ENCODE measurements at places on chromosomes 13 and 19. TPM values are rescaled to one million over a fixed set of nuclear protein-coding genes. Genes with fewer than 3 reads are reported as not detected.

Gene FBXO27
- not detected for total RNA-seq

Gene TPP2
- total RNA-seq, result 105 TPM

Gene ZNF30
- total RNA-seq, result 6.2 TPM

Gene NUMBL
- 5.3 TPM for total RNA-seq

Gene KLK12
- total RNA-seq, result not detected

Gene SYT3
- total RNA-seq, result not detected

Gene CALR3
- total RNA-seq, result not detected

Gene CDX2
- total RNA-seq, result not detected

Gene LIN37
- 13.0 TPM for total RNA-seq

Gene MBD3L1
- not detected for total RNA-seq

Gene JUNB
- 90.6 TPM for total RNA-seq

Gene APLP1
- total RNA-seq, result 0.30 TPM

Gene ZNF761
- 14.2 TPM for total RNA-seq

Gene GFY
- not detected for total RNA-seq

Gene FBN3
- not detected for total RNA-seq

Gene CACNG7
- not detected for total RNA-seq

Gene CPB2
- not detected for total RNA-seq

Gene POMP
- total RNA-seq, result 66.5 TPM

Gene ATP8A2
- total RNA-seq, result 0.94 TPM

Gene SAFB2
- 82.8 TPM for total RNA-seq

Measured in activated naive CD4-positive, alpha-beta T cell treated with anti-CD3 and anti-CD28 coated beads, Interleukin-2, amount 10 ng/mL, durations not matched to agents 5 hours and 36 hours (primary cell).